ENCODE measurements at places on chromosomes 3 and 15.
A peak's percentile ranks its signal among the peaks of the same experiment; 100 is the strongest.

DNA sequence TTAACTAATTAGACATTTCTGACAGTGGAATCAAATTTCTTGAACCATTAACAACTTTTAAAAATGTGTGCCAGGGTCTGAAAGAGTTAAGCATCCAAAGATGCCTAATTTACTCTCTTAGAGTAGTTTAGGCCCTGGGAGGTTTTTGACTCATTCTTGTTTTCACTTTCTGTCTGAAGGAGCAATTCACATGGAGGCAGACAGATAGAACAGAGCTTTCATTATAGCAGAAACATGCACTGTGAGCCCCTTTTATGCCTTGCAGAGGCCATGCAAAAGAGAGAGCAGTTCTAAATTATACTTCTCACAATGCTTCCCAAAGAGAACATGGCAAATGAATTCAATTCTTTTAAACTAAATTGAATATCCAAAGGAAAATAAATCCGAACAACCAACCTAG, 554.8 kb downstream of the MFSD1 start:
- DNase-seq: no peak

- DNase-seq: no peak
Observed at GRCh38 chr3:169901453-169901852, 9.9 kb upstream of the SAMD7 start.

GRCh38 chr15:95363646-95364045, 966.9 kb upstream of the NR2F2 start:
- no peak for DNase-seq

DNA sequence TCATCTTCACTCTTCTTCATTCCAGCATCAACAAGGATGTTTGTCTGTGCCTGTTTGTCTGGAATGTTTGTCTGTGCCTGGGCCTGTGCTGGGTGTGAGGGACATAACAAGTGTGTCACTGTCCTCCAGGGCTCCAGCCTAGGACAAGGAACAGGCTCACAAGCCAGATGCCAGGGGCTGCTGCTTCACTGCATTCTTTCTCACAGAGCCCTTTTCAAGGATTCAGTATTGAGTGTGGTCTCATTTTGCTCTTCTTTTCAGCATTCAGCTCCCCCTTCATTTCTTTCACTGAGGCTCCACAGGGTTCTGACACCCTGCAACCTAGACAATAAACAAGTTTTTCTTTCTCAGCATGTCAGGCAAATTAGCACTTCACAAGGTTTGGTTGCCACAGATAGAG, 43.6 kb upstream of the KY start:
- no peak for DNase-seq

GRCh38 chr15:56984681-56985481, 66.4 kb downstream of the TCF12 start:
- no peak for DNase-seq

DNA sequence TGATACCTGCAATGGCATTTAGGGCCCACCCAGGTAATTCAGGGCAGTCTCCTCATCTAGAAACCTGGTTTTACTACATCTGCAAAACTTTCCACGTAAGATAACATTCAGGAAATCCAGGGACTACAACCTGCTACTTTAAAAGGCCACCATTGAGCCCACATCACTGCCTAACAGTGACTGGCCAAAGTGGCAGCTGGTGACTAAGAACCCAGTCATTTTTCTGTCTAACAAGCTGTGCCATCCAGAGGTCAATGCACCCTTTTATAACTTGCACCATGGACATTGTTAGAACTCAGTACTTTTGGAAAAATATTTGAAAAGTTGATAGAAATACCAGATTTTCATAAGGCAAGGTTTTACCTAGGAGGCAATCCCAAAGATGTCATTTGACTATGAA, 492.4 kb downstream of the OTOL1 start:
- no peak for DNase-seq

DNA sequence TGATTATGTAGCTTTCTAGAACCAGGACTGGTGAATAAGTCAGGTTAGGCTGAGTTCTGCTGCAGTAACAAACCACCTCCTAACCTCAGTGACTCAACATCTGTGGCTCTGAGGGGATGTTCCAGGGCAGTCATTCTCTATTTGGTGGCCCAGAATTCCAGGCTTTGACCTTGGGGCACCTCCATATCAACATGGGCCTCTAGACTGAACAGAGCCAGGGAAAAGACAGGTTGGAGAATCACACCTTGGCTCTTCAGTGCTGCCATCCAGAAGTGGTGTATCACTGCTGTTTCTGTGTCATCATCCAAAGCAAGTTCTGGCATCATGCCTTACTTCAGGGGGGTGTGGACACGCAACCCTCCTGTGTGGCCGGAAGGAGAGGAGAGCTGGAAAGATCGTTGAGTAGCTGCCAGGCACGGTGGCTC, 15.3 kb downstream of the ZBTB47 start:
- no peak for DNase-seq

- DNase-seq: no peak
Observed at GRCh38 chr3:195757438-195757770, 36.6 kb downstream of the MUC20 start.

GRCh38 chr3:161422171-161422700, 50.9 kb upstream of the SPTSSB start:
- no peak for DNase-seq

- DNase-seq: no peak
Observed at GRCh38 chr3:10653866-10654611, 148.7 kb upstream of the ATP2B2 start.

DNA sequence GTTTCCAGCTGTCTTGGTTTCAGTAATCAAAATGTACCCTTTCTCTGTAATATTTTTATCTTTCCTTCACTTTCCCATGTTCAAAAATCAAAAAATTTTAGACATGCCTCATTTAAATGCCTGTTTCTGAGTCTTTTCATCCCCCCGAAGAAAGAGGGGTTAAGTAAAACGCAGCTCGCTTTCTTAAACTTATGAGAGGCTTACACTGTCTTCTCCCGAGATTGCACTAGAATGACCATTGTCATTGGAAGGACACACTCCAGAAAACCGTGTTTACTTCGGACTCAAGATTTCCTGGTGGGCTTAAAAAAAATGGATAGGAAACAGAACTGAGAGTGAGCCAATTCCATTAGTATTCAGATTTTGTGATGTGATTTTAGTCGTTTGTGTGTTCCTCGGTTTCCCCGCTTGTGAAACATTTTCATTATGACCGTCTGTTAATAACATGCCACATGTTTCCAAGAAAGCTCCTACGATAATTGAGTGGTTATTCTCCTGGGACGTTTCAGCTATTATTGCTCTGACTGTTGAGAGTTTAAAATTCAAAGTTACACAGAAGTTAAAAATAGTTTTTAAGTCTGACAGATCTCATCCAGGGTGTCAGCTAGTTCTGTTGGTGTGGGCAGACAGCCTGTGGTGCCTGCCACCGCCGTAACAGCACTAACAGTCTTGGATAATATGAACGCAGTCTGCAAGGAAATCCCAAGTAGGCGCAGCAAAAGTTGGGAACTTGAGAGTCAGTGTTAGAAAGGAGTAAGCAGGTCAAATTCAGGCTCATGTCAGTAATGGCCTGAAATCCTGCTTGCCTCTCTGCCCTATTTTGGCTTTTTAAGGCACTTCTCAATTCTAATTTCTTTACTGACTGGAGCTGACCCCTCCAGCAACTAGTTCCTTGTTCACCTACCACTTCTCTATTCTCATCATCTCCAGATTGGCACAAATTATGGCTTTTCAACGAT, 1.5 kb downstream of the CRYBG3 start:
- no peak for DNase-seq

DNA sequence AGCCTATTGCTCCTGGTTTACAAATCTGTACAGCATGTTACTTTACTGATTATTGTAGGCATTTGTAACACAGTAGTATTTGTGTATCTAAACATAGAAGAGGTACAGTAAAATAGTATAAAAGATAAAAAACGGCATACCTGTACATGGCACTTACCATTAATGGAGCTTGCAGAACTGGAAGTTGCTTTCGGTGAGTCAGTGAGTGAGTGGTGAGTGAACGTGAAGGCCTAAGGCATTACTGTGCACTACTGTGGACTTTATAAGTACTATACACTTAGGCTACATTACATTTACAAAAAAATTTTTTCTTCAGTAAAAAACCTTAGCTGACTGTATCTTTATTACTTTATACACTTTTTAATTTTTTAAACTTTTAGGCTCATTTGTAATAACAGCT, 90.9 kb downstream of the RAP2B start:
- no peak for DNase-seq

DNA sequence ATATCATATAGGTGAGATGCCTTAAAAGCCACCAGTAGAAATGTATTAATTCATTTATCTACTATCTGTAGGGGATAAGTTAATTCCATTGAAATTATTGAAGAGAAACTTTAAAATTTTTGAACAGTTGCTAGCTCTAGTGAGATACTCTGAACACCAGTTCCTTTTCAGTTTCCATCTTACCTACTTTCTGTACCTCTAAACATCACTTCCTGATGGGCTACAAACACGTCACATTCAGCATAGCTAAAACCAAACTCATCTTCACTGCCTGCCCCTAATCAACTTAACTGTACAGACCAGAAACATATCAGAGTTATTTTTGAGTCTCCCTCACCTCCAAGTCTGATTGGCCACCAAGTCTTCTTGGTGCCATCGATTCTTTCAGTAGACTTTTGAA, 88.9 kb downstream of the FEZF2 start:
- DNase-seq: no peak

DNA sequence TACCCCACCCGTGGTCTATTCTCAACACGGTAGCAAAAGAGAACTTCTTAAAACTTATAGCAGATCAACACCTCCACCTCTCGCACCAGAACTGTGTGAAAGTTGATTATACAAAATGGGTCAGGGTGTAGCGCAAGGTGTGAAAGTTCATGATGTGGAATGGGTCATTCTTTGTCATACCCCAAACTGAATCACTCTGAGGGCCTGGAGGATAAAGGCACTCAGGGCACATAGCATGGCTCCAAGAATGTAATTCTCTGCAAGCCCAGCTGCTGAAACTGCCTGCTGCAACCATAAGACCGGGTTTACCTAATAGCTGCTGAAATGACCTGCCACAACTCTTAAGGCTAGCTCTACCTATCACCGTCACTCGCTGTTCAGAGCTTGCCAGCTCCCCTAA, 70.0 kb downstream of the FOXP1 start:
- DNase-seq: no peak

- no peak for DNase-seq
Observed at GRCh38 chr3:170054204-170054603, 16.4 kb downstream of the GPR160 start.

DNA sequence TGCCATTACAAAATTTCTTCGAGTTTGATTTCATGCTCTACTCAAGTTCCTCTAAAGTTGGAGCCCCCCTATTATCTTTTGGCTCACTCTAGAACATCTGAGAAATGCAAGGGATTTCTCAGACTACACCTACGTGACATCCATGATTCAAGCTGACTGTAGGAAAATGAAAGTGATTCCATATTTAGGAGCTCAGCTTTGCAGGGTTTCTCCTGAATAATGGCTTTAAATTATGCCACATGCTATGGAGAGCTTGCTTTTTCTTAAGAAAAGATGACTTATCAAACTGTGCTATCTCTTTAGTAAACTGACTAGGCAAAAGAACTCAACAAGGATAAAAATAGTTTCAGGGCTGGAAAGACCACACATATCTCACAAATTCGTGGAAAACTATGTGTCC, 292.1 kb downstream of the LSAMP start:
- no peak for DNase-seq

DNA sequence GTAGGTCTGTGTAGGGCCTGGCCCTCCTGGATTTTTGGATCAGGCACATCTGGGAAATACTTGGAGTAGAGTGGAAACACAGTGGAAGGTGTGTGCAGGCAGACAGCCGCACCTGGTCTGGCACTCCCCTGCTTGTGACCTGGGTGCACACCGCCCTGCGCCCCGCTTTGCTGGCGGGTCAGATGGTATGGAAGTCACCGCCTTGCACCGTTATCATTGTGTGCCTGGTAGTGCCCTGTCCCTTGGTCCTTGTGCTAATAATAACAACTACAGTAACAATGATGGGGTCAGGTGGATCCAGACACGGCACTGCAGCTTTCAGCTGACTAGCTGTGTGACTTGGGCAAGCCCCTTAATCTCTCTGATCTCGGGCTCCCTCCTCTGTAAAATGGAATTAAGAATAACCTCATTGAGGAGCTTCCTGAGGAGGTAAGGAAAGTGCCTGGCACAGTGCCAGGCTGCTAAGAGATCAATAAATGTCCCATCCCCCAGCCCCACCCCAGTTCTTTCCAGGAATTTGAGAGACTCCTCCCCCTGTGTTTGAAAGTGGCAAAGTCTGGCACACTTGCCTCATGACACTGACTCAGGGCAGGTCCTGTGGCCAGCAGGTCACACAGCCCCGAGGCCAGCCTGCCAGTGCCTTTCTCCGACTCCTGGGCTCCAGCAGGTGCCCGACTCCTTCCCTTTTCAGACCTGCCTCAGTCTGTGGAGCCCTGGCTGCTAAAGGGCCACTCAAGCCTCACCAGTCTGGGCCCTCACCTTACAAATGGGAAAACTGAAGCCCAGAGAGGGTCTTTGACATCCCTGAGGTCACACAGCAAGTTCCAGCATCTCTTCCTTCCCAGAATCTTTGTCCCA, 9.8 kb downstream of the ISG20 start:
- no peak for DNase-seq

- DNase-seq: peak; percentile 17
Observed at GRCh38 chr15:35181538-35181937, 96.4 kb upstream of the NANOGP8 start.

DNA sequence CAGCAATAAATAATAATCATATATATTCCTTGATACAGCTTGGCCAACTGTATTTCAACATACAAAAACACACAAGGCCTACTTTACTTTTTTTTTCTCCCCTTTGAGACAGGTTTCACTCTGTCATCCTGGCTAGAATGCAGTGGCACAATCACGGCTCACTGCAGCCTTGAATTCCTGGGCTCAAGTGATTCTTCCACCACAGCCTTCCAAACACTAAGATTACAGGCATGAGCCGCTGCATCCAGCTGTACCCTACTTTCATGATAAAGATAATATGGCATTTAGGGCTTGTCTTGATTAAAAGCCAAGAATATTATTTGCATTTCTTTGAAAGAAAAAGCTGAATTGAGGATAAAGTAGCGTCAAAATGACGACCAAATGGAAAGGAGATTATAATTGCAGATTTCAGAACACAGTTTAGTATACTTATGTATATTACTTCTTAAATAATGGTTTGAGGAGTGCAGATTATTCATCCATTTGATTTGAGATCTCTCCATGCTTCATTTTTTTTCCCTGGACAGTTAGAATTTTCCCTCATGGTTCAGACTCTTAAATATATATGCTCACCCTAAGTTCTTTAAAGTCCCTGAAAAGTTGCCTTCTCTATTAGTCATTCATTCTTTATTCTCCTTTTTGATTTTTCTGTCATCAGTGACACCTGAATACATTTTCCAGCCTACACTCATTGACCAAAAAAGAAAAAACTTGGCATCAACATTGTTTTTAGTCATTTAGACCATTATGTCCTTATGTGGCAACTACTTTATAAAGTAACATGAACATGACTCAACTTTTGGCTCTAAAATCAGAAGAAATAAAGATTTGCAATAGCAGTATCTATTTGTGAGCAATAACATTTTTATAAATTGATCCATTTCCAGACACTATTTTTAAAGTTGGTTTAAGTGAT, 48.5 kb upstream of the MLF1 start:
- no peak for DNase-seq

Measured in fibroblast of the conjunctiva (primary cell).